ENCODE measurements at places on chromosomes 7 and 10.

DNA sequence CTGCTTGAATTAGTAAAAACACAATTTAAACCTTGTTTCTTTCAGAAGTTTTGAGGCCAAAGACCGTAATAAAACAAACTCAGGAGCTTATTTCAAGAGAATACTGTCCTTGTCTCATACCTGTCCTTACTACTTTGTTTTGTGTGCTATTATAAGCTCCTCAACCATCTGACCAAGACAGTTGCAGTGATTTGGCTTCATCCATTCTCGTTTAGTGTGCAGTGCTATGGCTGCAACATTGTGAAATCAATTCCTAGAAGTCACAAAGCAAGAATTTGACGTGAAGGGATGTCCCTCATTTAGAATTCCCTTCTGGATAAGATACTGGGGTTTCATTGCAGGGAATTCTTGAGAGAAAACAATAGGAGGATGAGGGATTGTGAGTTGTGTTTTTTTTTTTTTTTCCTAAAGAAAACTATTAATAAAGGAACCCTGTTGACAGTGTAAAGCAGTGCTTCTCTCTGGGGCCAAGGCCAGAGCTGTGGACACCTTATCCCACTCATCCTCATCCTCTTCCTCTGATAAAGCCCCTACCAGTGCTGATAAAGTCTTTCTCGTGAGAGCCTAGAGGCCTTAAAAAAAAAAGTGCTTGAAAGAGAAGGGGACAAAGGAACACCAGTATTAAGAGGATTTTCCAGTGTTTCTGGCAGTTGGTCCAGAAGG, at the start of gene OIT3:
TSS of gene OIT3 (plus strand) at position 604 of the 663 bp plus-strand sequence. CDS start 60 bp downstream, outside the sequence.
- no peak for DNase-seq

GRCh38 chr10:14774797-14775196, at the start of gene FAM107B:
Gene FAM107B (minus strand): TSS chr10:14774897. CDS start chr10:14774663, 234 bp downstream.
- DNase-seq: no peak

DNA sequence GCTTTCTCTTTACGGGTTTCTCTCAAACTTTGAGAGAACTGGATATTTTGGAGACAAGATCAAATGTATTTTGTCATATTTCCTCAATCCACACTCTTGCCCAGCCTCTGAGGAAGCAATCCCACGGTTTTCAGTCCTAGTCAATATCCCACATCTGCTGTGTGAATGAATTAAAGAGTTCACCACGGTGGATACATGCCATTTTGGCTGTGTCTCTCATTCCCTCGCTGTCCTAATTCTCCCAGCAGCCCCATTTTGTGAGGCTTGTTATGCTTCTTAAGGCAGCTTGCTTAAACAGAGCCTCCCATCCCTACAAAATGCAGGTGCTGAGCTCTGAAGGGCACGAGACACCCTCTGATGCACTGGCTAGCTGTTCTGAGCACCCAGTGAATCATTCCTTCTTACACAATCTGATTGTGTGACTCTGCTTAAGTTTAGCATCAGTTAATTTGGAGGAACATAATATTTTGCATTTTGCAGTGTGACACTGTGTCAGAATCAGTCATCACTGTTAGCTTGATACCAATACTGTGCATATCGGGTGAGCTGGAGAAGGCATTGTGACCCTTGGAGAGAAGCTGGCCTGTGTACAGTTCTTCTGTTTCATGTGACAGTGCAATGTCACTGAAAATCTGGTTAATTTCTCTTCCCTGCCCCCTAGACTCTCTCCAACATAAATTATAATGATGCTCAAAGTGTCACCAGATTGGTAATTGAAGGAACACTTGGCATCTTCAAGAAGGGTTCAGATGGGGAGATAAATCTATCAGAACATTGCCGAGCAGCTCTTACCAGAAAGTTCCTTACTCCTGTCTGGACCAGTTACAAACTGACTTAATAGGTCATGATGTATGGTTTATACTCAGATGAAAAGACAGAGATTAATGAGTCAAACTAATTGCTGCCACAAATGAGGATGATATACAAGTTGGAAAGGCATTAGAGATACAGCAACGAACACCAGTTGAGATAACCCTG, 103.7 kb upstream of the AOAH start:
- DNase-seq: no peak

DNA sequence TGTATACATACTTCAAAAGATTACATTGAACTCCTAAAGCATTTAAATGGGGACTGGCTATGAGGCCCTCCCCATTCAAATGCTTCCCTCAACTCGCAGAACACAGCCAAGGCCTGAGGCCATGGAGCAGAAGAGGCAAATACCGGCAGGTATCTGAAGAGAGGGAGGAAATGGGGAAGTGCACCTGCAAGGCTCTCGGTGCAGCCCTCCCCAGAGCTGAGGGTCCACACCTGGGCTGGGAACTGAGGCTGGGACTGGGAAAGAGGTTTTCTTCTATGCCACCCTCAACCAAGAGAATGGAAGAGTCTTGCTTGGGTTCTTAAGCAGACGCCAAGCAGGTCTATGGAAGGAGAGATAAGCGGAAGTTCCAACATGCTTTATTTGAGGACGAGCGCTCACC, 13.0 kb upstream of the CYREN start:
- DNase-seq: no peak

GRCh38 chr7:25056368-25056767, 68.7 kb downstream of the CYCS start:
- DNase-seq: no peak

GRCh38 chr10:3908183-3908582, 123.2 kb upstream of the KLF6 start:
- DNase-seq: no peak

GRCh38 chr10:86234541-86235270, 131.9 kb downstream of the GRID1 start:
- DNase-seq: no peak

DNA sequence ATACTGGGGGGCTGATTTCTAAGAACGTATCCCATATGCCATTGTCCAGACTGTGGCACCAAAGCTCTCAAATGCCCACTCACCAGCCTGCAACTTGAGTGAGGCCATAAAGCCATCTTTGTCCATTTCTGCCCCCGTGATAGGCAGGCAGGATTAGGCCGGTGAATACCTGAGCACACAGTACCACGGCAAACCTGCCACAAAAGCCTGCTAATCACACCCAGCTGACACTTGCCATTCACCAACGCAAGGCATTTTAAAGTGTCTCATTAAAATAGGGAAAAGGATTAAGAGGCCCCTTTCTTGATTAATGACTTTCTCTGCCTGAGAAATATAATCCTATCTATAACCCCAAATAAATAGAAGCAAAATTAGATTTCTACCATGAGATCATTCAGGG, 111.4 kb upstream of the NANOS1 start:
- no peak for DNase-seq

DNA sequence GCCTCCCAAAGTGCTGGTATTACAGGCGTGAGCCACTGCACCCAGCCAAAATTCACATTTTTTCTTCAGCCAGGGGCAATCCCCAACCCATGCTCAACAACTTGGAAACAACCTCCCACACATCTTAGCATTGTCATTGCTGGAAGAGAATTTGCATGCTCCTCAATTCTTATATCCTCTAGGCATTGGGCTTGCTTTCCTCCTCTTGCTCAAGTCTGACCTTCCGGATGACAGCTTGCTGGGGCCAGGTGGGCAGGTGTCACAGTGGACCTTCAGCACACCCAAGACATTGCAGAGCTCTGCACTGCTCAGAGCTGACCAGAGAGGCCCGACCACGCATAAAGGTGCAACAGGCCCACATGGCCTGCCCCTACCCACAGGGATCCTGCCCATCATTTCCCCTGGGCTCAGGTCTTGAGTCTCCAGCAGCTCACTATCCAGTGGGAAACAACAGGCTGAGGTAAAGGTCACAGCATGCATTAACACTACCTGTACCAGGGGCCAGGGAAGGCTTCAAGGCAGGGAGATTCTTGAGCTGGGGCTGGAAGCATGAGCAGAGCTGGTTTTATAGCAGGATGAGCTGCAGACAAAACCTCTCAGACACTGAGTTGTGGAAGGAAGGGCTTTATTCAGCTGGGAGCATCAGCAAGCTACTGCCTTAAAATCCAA, 6.8 kb upstream of the GPR15LG start:
- no peak for DNase-seq

DNA sequence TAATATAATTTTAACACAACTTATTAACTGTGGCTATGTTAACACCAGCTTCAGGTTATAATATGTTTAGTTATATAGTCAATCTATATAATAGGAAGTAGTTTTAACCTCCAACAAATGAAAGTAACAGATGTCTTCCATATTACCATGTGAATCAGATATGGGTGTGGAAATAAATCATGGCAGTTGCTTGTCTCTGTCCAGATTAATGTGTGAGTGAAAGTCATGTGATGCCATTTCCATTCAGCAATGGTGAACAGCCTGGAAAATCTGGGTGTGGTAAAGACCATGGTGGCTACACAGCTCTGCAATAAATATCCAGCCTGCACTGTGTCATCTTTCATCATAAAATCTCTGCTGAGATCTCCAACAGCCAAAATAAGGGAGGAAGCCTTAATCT, 27.8 kb downstream of the HEPACAM2 start:
- DNase-seq: no peak

- no peak for DNase-seq
Observed at GRCh38 chr10:130242513-130242912, 106.3 kb downstream of the GLRX3 start.

GRCh38 chr7:33276325-33276724, 147.0 kb downstream of the BBS9 start:
- no peak for DNase-seq

GRCh38 chr7:40680657-40681056, 545.9 kb downstream of the SUGCT start:
- no peak for DNase-seq

- DNase-seq: no peak
Observed at GRCh38 chr10:101257084-101257483, 27.8 kb upstream of the LBX1 start.

DNA sequence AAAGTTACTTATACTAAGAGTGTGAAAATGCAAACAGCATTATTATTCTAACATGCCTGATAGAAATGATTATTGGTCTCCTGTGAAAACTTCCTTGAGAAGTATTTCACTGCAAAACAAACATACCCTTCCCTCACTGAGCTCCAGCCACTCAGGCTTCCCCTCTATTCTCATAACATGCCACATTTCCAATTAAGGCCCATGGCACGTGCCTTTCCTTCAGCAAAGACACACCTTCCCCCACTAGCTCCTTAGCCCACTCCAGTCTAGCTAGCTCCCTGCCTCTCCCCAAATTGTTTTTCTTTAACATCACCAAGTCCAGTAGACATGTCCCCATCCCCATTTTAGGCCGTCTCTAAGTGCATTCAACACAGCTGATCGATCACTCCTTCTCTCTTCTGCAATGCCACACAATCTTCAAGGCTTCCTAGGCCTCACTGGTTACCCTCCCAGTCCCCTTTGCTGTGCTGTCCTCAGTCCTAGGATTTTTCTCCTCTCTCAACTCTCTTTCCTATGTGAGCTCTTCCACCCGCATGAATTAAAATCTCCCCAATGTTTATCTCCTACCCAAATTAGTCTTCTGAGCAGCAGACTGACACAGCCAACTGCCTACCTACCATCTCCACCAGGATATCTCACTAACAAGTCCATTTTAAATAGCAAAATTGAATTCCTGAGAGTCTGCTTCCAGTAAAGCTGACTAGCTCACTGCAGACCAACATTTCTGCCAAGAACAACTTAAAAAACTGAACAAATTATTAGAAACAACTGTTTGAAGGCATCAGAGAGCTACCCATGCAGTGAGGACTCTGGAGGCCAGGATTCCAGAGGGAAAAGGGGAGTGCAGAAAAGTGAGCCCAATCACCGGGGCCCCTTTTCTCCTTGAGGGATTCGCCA, 11.9 kb downstream of the CYTH3 start:
- no peak for DNase-seq

- no peak for DNase-seq
Observed at GRCh38 chr7:96953676-96954513, 51.5 kb upstream of the DLX6 start.

GRCh38 chr10:3116508-3117100, 49.3 kb downstream of the PFKP start:
- no peak for DNase-seq

DNA sequence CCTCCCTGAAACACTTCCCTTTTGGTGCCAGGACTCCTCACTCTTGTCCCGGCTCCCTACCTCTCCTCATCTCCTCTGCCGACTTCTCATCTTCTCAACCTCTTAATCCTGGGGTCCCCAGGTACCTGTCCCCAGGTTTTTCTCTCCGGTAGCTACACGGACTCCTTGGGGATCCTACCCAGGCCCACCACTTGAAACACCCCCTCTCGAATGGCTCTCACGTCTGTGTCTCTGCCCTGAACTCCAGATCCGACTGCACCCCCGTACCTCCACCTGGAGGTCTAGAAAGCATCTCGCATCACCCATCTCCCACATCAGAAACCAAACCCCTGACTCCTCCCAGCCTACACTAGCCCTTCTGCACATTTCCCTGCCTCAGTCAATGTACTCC, 4.8 kb downstream of the TBATA start:
- DNase-seq: no peak

- no peak for DNase-seq
Observed at GRCh38 chr7:131603932-131604331, 47.5 kb upstream of the PODXL start.

- DNase-seq: no peak
Observed at GRCh38 chr10:543862-544822, 145.3 kb downstream of the DIP2C start.

DNA sequence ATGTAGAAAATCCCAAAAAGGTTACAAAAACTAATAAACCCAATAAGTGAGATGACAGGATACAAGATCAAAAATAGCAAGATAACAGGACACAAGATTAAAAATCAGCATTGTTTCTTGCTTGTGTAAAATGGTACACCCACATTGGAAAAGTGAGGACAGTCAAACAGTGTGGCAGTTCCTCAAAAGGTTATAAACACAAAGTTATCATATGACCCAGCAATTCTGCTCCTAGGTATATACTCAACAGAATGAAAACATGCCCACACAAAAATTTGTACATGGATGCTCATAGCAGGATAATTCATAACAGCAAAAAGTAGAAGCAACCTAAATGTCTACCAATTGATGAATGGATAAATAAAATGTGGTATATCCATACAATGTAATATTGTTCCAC, 105.8 kb downstream of the ARMH3 start:
- DNase-seq: no peak

- no peak for DNase-seq
Observed at GRCh38 chr10:105042906-105043552, 401.9 kb downstream of the SORCS3 start.

DNA sequence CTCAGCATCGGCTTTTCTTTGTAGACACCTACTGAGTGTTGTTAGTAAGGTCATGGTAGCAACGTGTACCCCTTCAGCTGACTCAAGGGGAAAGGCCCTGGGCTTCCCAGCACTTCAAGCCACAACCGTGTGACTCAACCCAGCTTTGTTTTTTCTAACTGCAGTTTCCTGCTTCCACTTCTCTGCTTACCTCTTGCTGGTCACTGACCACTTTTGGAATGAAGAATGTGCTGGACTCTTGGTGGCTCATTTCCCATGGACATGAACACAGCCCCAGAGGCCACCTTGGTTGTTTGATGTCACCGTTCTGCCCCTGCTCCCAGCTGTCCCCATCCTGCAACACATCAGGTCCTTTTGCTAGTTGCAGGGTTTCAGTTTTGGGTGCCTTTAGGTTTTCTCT, 69.5 kb upstream of the ZNF438 start:
- peak; percentile 56 for DNase-seq

GRCh38 chr10:59047180-59047579, 129.3 kb upstream of the PHYHIPL start:
- DNase-seq: no peak

- DNase-seq: no peak
Observed at GRCh38 chr10:3527869-3528268, 257.1 kb downstream of the KLF6 start.

- no peak for DNase-seq
Observed at GRCh38 chr10:132417957-132418441, 21.0 kb downstream of the PWWP2B start.

GRCh38 chr10:17227367-17228090, 512 bp upstream of the VIM start:
- DNase-seq: no peak
